ENCODE measurements at places on chromosomes 12 and 14. TPM values are rescaled to one million over a fixed set of nuclear protein-coding genes. Genes with fewer than 3 reads are reported as not detected.

Gene ARG2
- 10.8 TPM for polyA plus RNA-seq

Gene SLC17A8
- 0.51 TPM for polyA plus RNA-seq

Gene PLBD1
- 45.6 TPM for polyA plus RNA-seq

Gene PHLDA1
- polyA plus RNA-seq, result 37.3 TPM

Gene BATF
- 1.00 TPM for polyA plus RNA-seq

Gene LMNTD1
- not detected for polyA plus RNA-seq

Gene KRT71
- not detected for polyA plus RNA-seq

Gene ARMH4
- 75.5 TPM for polyA plus RNA-seq

DNA sequence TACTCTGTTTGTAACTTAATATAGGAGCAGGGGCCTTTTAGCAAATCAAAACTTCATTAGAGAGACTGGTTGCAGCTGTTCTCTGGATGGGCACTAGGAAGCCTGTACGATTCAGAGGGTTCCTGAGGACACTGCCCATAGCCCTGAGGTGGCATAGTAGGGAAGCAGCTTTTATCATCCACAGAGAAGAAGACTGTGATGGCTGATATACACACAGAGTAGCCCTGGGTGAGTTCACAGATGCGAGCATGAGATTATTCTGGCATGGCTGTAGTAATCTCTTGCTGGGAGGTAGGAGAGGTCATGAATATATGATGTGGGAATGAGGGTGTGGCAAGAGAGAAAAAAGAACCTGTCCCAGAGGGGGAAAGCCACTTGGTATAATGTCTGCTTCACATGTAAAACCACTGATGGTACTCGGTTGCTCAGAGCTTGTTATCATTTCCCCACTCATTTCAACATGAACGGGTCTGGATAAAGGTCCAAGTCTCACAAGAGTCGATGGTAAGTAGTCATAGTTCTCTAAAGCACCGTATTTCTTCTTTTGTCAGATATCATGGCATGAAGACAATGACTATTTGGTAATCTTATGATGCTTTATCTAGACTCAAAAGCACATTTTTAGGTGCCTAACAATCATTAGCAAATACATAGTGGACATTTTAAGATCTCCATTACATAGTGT is 52.0 kb downstream of the PEBP1 start:
- DNase-seq, result peak; percentile 1

- DNase-seq, result no peak
These were observed 222.6 kb downstream of the RGS6 start for GRCh38 chr14:72154645-72155378.

DNA sequence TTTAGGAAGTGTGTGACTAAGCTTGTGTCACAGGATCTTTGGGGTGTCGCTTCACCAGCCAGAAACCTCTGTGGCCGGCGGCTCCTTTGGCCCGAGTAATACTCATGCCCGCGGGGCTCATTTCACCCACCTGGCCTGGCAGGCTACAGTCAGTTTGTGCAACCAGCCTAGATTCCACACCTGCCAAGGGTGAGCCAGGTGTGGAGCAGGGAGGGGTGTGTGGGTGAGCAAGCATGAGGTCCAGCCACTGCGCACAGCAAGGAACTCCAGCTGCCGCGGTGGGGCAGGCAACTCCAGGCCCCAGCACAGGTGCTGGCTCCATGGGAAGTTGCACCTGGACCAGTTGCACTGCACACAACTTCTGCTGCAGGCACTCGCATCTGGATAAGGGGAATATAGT is 462.3 kb upstream of the LRFN5 start:
- DNase-seq, result no peak

GRCh38 chr12:115584156-115584555 is 693.3 kb downstream of the MED13L start:
- no peak for DNase-seq

- DNase-seq, result no peak
These were observed 14.1 kb downstream of the CMAS start for GRCh38 chr12:22059976-22060647.

DNA sequence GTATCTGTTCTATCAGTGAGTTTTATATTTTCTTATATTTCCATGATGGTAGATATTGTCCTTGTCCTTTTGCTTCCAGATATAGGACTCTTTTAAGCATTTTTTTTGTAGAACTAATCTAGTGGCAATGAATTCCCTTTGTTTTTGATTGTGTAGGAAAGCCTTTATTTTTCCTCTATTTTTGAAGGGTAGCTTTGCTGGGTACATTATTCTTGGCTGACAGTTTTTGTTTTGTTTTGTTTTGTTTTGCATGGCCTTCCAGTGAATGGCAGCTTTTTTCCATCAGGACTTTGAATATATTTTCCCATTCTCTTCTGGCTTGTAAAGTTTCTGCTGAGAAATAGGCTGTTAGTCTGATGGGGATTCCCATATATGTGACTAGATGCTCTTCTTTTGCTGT is 70.2 kb upstream of the MUCL1 start:
- no peak for DNase-seq

GRCh38 chr14:42370056-42370455 is 763.4 kb downstream of the LRFN5 start:
- no peak for DNase-seq

GRCh38 chr14:51929910-51930682 is 59.2 kb upstream of the RTRAF start:
- DNase-seq, result no peak

- no peak for DNase-seq
These were observed 10.9 kb downstream of the TCHP start for GRCh38 chr12:109910969-109911348.

- DNase-seq, result no peak
These were observed 4.0 kb downstream of the KIF26A start for GRCh38 chr14:104142136-104142945.

DNA sequence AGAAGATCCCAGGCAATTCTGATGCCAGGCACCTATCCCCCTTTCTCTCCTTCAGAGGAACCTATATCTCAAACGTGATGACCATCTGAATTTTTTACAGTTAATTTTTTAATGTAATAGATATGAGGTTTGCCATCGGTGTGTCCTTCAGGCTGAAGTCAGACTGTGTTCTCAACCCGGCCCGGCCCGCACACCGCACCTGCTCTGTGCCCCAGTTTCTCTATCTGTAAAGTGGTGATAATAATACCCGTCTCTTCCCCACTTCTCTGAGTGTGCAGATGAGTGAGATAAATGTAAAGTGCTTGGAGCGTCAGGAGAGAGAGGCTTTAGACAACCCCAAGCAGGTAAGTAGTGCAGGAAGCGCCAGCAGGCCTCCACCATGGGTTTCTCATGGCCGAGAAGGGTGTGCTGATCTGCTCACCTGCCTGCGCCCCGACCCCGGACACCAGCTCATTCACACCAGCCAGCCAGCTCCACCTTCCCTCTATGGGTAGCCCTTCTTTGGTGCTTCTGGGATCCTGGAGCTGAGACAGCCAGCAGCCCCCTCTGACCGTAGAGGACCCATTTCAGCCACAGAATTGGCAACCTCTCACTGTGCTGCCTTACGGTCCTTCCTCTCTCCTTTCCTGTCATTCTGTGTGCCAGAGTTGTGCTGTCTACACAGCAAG is 80.0 kb downstream of the ZFP36L1 start:
- no peak for DNase-seq

GRCh38 chr14:68363843-68364767 is 428.8 kb downstream of the ZFP36L1 start:
- DNase-seq, result no peak

DNA sequence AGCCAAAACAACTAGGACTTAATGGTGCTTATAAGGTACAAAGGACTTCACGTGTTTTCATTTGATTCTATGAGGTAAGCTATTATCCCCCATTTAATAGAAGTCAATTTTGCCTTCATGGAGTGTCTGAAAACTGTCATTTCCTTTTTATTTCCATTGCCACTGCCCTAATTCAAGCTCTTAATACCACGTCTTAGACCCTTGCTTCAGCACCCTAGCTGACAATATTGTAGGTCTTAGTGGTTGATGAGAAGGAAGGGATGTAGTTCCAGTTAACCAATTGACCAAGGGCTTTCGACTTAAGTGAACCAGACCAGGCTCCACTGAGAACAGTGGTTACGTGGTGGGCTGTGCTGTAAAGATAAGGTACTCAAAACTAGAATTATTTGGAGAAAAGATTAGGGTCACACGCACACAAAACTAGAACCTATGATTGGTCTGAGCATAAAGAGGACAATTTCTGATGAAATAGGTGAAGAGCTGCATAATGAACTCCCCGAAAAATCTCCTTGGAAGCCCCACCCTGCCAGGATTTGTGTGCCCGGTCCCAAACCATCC is 9.6 kb upstream of the ASIC1 start:
- DNase-seq, result no peak

DNA sequence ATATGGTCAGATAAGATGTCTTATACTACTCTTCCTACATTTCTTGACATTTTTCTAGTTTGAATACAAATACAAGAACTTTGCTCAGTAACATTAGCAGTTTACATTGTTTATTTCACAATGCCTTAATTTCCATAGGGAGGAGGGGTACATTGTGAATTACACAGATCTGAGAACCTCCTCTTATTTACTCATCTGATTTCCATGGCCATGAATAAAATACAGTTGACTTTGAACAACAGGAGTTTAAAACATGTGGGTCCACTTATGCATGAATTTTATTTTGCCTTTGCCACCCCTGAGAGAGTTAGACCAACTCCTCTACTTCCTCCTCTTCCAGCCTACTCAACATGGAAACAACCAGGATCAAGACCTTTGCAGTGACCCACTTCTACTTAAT is 67.7 kb downstream of the MGST1 start:
- no peak for DNase-seq

GRCh38 chr12:12704593-12705230 is 8.7 kb upstream of the GPR19 start:
- DNase-seq, result no peak

GRCh38 chr14:54109521-54110120 is 153.0 kb upstream of the BMP4 start:
- DNase-seq, result no peak

- DNase-seq, result no peak
These were observed 207.9 kb upstream of the BCL2L14 start for GRCh38 chr12:11862798-11863197.

- no peak for DNase-seq
These were observed 11.2 kb upstream of the CD9 start for GRCh38 chr12:6189028-6189427.

GRCh38 chr12:52873832-52874572 is 25.2 kb upstream of the KRT78 start:
- no peak for DNase-seq

GRCh38 chr12:14650789-14651188 is 45.6 kb downstream of the GUCY2C start:
- no peak for DNase-seq

- no peak for DNase-seq
These were observed 39.5 kb downstream of the PPM1H start for GRCh38 chr12:62895351-62895877.

Data from right renal pelvis (tissue), 4 donors.